ENCODE measurements at places on chromosomes 1 and 21. TPM values are rescaled to one million over a fixed set of nuclear protein-coding genes. Genes with fewer than 3 reads are reported as not detected.
A peak's percentile ranks its signal among the peaks of the same experiment; 100 is the strongest.

The SASS6 gene
- 15.7 TPM for total RNA-seq

The PM20D1 gene
- 0.25 TPM for total RNA-seq

The NAV1 gene
- 1.3 TPM for total RNA-seq

DNA sequence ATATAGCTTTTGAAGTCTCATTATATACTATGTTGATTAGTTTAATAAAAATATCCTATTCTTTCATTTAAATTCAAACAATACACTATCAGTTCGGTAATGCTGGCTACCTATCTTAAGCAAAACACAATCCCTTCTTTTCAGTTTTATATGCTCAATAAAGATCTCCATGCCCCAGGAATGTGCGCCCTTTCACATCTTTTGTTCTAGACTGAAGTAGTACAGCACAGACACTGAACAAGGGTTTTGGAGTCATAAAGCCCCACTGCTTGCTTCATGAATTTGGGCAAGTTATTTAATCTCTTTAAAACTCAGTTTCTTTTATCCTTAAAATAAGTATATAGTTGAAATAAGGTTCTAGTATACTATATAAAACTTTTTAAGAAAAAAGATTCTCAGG, 22.4 kb downstream of the SYDE2 start:
- DNase-seq, result no peak

DNA sequence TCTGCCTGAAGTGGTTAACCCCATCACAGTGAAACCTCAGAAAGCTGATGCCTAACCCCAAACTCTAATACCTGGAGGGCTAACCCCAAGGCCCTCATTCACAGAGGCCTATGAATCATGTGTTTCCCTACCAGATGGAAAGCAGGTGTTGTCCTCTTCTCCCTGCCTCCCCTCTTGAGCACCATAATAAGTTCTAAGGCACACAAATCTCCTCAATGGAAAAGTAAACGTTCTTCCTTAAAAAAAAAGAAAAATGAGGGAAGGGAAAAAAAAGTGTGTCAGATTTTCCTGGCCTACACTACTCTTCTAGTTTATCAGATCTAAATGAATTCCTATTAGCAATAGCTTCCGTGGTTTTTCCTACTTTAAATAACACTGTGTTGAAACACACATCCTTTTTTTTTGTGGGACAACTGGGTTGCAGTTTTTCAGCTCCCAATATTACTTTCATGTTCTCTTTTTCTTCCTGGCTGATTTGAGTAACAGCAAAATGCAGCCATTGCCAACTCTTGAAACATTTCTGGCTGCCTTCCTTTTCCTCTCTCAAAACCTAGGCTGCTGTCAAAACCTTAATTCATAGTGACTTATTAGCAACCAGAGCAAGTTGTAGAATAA, 43.2 kb downstream of the SLC44A3 start:
- DNase-seq, result no peak

GRCh38 chr1:214898161-214898560, 184.4 kb upstream of the KCNK2 start:
- no peak for DNase-seq

The TSTD1 gene
- total RNA-seq, result 45.7 TPM

The TENT5C gene
- total RNA-seq, result 4.2 TPM

The RCAN1 gene
- total RNA-seq, result 13.2 TPM

GRCh38 chr1:30383221-30383711, 340.1 kb downstream of the MATN1 start:
- DNase-seq, result no peak

DNA sequence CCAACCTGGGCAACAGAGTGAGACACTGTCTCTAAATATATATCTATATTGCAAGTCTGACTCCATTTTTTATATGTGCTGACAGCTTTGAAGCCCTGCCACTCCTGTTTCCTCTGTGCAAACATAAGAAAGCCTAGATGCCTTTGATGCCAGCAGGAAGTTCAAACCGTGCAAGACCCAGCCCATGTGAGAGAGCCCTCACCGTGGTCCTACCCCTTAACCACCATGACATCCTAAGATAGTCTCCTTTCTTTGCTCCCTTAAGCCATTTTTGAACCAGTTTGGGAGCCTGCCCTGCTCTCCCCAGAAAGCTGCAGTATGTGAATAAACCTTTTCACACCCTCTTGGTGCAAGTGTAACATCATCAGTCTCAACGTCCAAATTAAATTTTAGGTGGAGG, 3.7 kb upstream of the DIPK1A start:
- no peak for DNase-seq

- peak; percentile 3 for DNase-seq
These were observed 1561.5 kb downstream of the MRPL39 start for GRCh38 chr21:24045775-24046215.

The KHDRBS1 gene
- 222 TPM for total RNA-seq

The KIAA0319L gene
- total RNA-seq, result 17.2 TPM

- no peak for DNase-seq
These were observed 67.6 kb downstream of the POFUT2 start for GRCh38 chr21:45220071-45220481.

- no peak for DNase-seq
These were observed 18.1 kb upstream of the USP24 start for GRCh38 chr1:55233145-55233777.

The B4GALT2 gene
- total RNA-seq, result 41.6 TPM

GRCh38 chr21:42397746-42398394, 2.0 kb upstream of the TMPRSS3 start:
- no peak for DNase-seq

The EDN2 gene
- not detected for total RNA-seq

GRCh38 chr1:45930258-45931150, 127.1 kb downstream of the MAST2 start:
- DNase-seq, result no peak

DNA sequence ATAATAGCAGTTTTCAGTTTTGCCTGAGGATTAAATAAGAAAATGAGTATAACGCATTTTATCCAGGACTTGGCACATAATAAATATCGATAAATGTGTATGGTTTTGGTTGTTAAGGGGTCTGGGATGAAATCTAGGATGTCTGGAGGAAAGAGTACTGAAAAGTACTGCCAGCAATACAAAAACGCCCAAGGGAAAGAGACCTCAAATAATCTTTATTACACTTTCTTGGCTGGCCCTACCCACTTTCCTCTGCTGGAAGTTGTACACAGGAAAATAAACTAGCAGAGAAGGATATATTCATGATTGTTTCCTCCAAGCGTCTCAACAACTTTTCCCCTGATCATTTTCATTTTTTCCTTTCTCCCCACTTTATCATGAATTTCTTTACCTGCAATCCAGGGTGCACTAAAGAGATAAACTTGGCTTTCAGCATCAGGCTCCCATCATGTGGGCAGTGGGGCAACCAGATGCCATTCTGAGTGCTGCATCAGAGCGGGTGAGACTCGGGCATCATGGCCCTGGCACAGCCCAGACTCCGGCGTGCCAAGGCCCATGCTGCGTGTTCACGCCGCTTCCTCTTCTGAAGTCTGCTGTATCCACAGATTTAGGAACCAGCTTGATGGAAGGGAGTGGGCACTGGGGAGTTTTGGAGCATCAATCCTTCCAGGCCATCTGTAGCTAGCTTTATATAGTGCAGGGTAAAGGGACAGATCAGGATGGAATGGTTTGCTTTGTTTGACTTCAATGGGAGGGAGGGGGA, 35.8 kb upstream of the PLXNA2 start:
- no peak for DNase-seq

- DNase-seq, result no peak
These were observed 24.3 kb downstream of the PER3 start for GRCh38 chr1:7808253-7808844.

DNA sequence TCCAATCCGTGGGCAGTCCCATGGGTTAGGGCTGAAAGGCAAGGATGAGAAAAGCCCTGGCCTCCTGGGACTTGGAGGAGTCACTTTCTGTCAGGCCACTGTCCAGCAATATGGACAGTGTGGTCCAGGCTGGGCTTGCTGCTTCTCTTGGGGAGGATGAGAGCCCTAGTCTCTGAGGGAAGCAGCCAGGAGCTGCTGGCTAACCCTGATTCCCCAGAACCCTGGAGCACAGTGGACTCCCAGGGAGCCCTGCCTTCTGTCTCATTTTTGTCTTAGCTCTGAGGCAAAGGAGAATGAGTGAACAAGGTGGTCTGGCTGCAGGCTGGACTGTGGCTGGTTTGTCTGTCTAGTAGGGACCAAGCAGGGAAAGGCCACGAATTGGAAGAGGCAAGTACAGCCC, 23.8 kb upstream of the EDN2 start:
- DNase-seq, result no peak

GRCh38 chr1:160858097-160858496, 4.6 kb downstream of the CD244 start:
- no peak for DNase-seq

The IGSF5 gene
- total RNA-seq, result not detected

- DNase-seq, result no peak
These were observed 42.5 kb upstream of the CLIC4 start for GRCh38 chr1:24702511-24703293.

GRCh38 chr1:207579436-207579799, 65.5 kb upstream of the CR1L start:
- DNase-seq, result peak; percentile 20

The TDRD5 gene
- not detected for total RNA-seq

The TARBP1 gene
- total RNA-seq, result 38.6 TPM

GRCh38 chr1:246597340-246597739, 31.1 kb downstream of the CNST start:
- DNase-seq, result no peak

GRCh38 chr1:223824712-223825111, 21.0 kb downstream of the TP53BP2 start:
- no peak for DNase-seq

DNA sequence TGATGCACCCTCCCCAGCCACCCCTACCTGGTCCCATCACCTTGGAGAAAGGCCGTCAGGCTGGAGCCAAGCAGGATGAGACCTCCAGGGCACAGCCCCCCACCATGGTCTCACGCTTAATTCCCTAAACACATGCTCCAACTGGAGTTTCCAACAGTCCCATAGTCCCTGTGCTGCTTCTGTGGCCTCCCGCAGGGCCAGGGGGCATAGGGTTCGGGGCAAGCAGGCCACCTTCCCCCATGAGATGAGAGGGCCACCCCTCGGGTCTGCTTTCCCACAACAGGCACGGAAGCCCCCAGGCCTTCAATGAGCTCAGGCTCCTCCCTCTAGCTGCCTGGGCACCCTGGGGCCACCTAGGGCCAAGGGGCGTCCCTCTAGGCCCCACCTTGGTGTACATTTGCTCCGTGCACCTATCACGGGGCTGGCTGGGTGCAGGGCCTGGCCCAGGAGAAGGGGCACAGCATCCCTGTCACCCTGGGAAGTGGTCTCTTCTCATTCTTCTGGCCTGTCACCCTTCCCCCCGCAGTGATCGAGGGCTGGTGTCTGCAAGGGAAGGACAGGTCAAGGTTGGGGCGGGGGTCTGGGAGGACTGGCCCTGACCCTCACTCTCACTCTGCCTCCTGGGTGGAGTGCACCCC, 42.4 kb downstream of the TRIM11 start:
- DNase-seq, result no peak

- no peak for DNase-seq
These were observed 18.3 kb downstream of the IFFO2 start for GRCh38 chr1:18938008-18938706.

DNA sequence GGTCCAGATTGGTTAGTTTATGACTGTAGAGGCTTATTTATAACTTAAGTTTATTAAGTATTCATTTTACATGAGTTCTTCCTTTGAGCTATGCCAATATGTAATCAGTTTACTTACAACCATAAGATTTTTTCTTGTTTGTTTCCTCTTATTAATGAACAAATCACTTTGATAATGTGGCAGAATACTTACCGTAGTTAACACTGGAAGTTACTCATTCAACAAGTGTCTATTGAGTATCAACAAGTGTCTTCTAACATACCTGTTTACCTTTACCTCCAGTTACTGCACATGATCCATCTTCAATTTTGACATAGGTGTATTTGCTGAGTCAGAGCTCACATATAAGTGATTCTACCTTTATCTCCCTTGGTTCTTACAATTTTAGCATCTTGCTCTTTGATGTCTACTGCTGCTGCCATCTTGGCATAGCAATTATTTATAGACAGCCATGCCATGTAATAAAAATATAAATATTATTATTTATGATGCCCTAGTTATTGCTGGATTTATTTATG, 205.7 kb downstream of the NCAM2 start:
- no peak for DNase-seq

- DNase-seq, result no peak
These were observed 12.7 kb upstream of the CDK18 start for GRCh38 chr1:205491794-205492193.

GRCh38 chr21:25360593-25360992, 246.7 kb downstream of the MRPL39 start:
- no peak for DNase-seq

The EDARADD gene
- total RNA-seq, result 1.6 TPM

GRCh38 chr21:36059823-36060158, 535 bp downstream of the SETD4 start:
- DNase-seq, result peak; percentile 30

- DNase-seq, result no peak
These were observed 78.0 kb downstream of the CDC14A start for GRCh38 chr1:100430325-100430756.

DNA sequence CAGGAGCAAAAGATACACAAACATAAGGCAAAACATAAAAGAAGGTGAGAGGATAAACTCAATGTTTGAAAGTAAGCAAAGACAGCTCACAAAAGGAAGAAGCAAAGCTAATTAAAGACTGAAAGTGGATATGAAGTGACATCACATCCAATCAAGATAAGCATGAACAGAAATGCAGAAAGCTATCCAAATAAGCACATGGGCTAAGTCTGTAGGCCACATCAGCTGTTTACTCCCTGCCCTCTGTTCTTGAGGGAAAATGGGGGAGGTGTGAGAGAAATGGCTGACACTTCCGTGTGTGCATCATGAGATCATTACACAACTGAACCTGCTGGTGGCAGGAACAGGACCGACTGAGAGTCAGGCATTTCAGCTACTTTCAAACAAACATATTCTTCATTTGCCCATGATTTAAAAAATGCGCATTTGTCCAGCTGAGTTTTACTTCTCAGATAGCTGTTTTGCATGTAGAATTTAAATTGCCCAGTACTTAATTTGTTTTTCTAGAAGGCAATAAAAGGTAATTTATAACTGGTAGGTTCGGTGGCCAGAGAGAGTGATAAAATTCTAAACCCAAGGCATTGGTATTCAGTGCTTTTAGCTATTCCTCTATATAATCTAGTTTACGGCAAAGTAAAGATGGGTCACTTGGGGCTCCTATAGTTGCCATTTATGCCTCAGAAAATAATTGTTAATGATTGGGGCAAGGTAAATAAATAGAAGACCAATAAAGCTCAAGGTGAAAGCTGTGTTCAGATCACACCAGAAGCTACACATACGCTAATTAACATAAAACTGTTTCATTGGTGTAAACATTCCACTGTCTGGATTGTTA, 27.2 kb upstream of the MAN1A2 start:
- DNase-seq, result no peak

DNA sequence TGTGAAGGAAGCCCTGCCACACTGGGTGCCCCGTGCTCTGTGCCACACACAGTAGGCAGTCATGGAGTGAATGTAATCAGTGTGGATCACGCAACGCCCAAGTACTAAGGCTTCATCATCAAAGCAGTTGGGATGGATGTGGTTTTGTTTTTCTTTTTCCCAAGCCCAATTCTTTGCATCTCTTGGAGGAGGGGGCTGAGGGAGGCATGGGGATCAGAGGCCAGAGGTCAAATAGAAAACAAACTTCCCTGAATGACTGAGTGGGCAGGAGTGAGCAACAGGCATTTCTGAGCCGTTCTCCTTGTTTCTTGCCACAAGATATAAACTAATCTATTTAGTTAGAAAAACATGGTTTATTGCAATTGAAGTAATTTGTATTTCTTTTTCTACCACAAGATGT, 85.3 kb downstream of the TRABD2B start:
- no peak for DNase-seq

- no peak for DNase-seq
These were observed 3.2 kb downstream of the KRTAP15-1 start for GRCh38 chr21:30443226-30443625.
